ENCODE measurements at places on chromosomes 1 and 21.
A peak's percentile ranks its signal among the peaks of the same experiment; 100 is the strongest.

GRCh38 chr1:151499930-151500329, 11.3 kb upstream of the CGN start:
- no peak for DNase-seq

DNA sequence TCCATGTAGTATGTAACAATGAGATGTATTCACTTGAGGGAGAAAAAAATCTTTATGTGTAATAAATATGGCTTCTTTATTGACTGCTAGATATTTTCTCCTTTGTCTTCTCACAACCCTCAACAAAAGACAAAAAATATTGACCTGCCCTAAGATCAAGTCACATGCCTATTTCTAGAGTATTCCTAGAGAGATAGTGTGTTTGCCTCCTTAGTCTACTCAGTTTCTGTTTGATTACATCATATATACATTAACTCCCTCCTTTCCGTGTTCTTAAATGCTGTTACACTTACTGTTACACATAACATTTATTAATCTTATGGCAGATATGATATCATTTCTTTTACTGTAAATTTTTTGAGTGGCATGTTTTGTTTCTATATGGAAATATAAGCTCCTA, 281.6 kb upstream of the RGS18 start:
- DNase-seq, result no peak

DNA sequence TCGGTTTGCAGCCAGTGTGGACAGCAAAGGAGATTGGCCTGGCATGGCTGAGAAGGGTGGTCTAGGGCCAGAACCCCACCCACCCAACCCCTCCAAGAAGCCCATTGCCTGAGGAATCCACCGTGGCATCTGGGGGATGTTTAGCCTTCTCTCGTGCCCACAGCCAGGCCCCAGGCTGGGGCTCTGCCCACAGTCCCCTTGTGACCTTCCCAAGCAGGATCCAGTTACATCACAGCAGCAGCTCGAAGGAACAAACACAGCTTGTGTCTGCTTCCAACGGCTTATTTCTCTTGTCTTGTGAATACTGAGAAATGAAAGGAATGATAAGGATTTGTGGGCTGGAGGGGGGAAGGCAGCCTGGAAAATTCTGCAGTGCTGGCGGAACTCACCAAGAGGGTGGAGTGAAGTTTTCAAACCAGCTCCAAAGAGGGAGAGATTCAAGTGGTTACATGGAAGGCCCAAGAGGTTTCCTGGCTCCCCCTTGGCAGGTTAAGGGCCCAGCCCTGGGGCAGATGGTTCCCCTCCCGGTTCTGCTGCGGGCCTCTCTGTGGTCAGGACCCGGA, 61.6 kb downstream of the DHRS3 start:
- no peak for DNase-seq

- DNase-seq, result peak; percentile 28
Measured at GRCh38 chr1:50502147-50502546, 78.9 kb upstream of the DMRTA2 start.

DNA sequence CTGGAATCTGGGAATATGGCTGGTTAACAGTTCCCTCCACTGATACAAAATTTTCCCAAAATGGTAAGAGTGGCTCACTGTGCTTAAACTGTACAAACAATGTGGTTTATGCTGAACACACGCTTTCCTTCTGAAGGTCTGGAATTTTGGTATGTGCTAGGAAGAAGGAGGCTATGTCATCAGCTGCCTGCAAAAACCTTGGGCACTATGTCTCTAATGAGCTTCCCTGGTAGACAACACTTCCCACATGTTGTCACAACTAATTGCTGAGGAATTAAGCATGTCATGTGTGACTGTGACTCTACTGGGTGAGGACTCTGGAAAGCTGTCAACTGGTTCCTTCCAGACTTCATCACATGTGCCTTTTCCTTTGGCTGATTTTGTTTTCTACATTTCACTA, 29.2 kb downstream of the IPP start:
- DNase-seq, result no peak

GRCh38 chr1:26049531-26050247, 3.8 kb upstream of the SLC30A2 start:
- DNase-seq, result no peak

GRCh38 chr1:92118826-92119225, 38.7 kb downstream of the BTBD8 start:
- no peak for DNase-seq

DNA sequence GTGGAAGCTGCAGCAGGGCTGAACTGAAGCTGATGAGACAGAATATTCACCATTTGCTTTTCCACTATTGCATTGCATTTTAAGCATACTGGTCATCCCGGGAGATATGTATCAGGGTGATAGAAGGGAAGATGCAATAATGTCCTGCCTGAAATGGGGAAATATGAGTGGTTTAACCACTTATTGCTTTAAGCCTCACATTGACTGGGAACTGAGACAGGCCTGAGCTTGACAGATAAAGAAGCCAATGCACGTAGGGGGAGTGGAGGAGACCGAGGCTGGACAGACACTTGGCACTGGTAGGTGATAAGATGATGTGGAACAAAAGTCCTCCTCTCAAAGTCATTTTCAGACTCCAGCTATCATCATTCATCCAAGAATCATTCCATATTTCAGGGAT, 911.7 kb upstream of the NCAM2 start:
- DNase-seq, result no peak

- DNase-seq, result no peak
Measured at GRCh38 chr1:212539737-212540430, 68.7 kb upstream of the ATF3 start.

- DNase-seq, result peak; percentile 38
Measured at GRCh38 chr21:41768437-41769042, 1.7 kb upstream of the RIPK4 start.

DNA sequence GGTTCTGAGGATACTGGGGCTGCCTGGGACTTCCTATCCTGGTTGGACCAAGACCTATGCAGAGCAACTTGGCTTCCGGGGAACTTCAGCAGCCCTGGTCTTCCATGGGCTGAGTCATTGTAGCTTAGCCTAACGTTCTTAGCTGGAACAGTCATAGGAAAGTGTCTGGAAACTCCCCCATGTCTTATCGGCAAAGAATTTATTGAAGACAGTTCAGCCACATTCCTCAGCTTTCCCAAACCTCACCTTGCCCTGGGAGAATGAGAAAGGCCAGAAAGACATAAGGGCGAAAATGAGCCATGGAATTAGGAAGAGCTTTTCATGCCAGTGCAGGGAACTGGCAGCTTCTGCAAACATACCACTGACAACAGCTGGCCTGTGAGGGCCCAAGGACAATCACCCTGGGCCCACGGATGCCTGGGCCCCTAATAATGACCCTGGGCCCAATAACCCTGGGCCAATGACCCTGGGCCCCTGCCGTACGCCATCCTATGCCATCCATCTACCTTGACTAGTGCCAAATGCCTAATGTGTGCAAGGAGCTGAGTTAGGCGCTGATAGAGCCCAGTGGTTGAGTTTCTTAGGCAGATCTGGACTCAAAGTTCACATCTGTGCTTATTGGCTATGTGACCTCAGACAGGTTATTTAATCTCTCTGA, 114.4 kb upstream of the GADD45A start:
- no peak for DNase-seq

GRCh38 chr1:29441916-29442668, 205.8 kb downstream of the PTPRU start:
- DNase-seq, result no peak

- DNase-seq, result no peak
Measured at GRCh38 chr1:189500778-189501177, 976.9 kb downstream of the BRINP3 start.

- no peak for DNase-seq
Measured at GRCh38 chr1:30609336-30609998, 113.9 kb downstream of the MATN1 start.

- no peak for DNase-seq
Measured at GRCh38 chr1:62229468-62229867, 34.8 kb downstream of the L1TD1 start.

DNA sequence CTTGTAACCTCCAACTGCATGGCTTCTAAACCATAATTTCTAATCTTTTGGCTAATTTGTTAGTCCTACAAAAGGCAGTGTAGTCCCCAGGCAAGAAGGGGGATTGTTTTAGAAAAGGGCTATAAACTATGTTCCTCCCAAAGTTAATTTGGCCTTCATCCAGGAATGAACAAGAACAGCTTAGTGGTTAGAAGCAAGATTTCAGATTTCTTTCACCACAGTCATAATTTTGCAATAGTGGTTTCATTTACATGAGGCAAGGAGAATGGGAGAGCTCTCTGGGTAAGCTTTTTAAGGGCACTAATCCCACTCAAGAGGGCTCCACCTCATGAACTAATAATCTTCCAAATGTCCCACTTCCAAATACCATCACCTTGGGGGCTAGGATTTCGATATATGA, 1353.9 kb downstream of the NCAM2 start:
- DNase-seq, result no peak

All from OCI-LY7 (cell line).